Sigmoid colon (tissue), 7 donors: ENCODE measurements at places on chromosomes 2 and 18. TPM values are rescaled to one million over a fixed set of nuclear protein-coding genes. Genes with fewer than 3 reads are reported as not detected.

- H3K4me3 ChIP-seq: no peak overlapping the region
- no peak for DNase-seq
- H3K27ac ChIP-seq: no peak overlapping the region
- H3K27me3 ChIP-seq: no peaks in the 10 kb centered on the region
- no peaks in the 10 kb centered on the region for H3K36me3 ChIP-seq
Measured at GRCh38 chr2:99555404-99555803, 65.6 kb upstream of the REV1 start.

GRCh38 chr2:217162533-217162932 is 302.7 kb upstream of the TNP1 start:
- no peak for DNase-seq
- no peaks in the 10 kb centered on the region for H3K36me3 ChIP-seq
- H3K27ac ChIP-seq: no peak overlapping the region
- H3K27me3 ChIP-seq: no peaks in the 10 kb centered on the region

DNA sequence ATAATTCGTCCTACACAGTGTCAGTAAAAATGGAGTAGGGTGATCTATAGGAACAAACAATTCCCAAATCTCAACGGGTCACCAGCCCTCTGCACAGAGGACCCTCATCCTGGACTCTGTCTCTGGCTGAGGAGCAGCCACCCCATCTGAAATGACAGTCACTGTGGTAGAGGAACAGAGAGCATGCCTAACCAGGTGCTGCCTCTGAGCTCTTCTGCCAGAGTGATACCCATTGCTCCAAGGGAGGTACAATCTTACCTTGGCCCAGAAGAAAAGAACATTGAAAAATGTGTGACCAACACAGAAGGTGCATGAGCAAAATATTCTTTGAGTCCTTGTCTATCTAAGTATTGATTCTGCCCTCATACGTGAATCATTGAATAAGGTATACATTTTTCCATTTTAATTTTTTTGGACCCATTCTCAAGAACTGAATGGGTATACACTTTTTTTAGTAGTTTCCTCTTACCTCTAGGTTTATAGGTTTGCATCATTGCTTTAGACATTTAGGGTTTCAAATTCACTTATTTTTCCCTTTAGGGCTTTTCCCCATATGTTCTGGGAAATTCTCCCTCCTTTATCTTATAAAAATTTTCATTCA is 8.7 kb downstream of the SP140 start:
- no peak overlapping the region for H3K4me3 ChIP-seq
- no peaks in the 10 kb centered on the region for H3K27me3 ChIP-seq
- no peaks in the 10 kb centered on the region for H3K4me1 ChIP-seq
- no peak overlapping the region for H3K27ac ChIP-seq
- no peak for DNase-seq

The PIEZO2 gene
- 1.8 TPM for polyA plus RNA-seq

The ANKMY1 gene
- polyA plus RNA-seq: 3.9 TPM

The MYOM1 gene
- polyA plus RNA-seq: 11.1 TPM

The LAPTM4A gene
- polyA plus RNA-seq: 62.5 TPM
